Fibroblast of upper back skin (primary cell): ENCODE measurements at places on chromosomes 7 and 10.

DNA sequence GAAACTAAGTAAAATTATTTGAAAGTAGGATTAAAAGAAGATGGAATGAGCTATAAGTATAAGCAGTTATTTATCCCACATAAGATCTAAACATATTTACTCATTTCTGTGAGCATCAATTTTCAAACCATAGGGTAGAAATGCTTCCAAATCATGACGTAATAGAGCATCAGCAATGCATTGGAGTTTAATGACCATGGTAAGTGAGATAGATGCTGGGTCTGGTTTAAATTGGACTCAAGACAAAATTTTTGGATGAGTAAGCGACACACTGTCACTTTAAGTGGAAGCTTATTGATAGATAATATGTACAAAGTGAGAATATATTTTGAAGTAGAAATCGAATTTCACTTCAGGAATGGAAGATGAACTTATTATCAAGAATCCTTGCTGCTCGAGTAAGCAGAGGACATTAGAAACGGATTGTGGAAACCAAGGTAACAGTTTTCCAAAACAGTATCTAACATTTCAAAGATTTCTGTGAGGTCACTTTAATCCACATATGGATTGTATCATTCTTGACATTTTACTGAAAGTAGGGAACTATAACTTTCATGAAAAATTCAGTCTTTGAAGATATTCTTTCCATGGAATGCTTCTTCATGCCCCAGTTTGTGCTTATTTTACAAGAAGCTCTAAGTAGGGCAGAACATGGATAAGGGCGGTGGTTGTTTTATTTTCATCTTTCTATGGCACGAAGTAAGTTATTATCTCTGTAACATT, 85.8 kb downstream of the AGMO start:
- peak; percentile 21 for DNase-seq

DNA sequence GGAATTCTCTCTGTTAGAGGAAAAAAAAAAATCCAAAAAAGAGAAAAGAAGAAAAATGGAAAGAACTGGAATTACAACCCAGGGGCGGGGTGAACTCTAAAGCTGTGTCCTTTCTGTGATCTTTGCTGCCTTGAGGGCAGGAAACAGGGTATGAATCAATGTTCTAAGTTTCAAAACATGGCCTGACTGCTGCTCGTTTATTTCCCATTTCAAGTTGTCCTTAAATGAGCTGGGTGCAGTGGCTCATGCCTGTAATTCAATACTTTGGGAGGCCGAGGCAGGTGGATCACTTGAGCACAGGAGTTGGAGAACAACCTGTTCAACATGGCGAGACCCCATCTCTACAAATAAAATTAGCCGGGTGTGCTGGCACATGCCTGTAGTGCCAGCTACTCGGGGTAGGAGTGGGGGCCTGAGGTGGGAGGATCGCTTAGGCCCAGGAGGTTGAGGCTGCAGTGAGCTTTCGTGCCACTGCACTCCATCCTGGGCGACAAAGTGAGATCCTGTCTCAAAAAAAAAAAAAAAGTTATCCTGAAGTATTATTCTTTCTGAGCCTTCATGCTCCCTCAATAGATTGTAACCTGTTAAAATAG, 24.7 kb upstream of the TFAM start:
- DNase-seq = no peak

DNA sequence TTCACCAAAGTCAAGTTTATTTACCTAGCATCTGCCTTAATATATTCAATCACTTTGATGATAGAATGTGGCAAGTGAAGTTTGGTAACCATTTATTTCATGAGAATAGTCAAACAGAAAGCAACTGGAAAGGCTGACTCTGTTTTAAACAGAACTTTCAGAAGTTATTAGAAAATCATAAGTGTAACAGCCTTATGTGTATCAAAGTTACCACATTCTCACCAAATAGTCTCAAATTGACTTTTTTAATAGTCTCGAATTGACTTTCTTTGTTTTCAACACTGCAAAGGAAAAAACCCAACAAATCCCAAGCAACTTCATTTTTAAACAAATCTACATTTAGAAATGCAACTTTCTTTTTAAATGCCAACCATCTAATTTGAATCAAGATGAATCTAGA, 29.5 kb downstream of the NAMPT start:
- DNase-seq = no peak

GRCh38 chr10:89782470-89782869, 81.1 kb downstream of the KIF20B start:
- no peak for DNase-seq

- no peak for DNase-seq
These were observed 55.2 kb downstream of the MAGI2 start for GRCh38 chr7:79398138-79398749.

DNA sequence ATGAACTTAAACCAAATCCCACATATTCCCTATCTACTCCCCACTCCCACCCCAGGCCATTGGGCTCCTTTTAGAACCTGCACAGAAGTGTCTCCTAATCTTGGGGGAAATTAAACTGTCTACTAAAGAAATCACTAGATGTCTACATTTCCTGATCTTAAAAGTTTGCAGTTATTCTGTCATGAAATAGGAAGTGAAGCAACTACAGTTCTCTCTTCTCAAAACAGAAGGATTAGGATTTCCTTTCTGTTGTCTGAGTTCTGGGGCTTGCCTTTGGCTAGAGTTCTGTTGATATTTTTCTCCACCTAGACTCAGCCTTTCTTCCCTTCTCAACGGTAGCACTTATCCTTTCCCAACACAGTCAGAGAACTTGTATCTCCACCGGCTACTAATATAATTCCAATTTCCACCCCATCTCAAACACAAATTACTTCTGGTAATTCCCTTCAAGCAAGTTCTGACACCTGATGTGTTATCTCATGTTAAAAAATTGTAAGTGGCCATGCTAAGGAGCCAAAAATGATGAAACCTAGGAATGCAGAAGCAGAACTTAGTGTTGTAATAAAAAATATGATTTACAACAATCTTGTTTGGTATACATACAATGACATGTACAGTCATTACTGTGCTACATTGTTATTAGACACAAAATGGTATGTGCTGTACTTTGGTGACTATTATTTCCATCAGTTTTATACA, 12.1 kb downstream of the OR9A4 start:
- DNase-seq = no peak

DNA sequence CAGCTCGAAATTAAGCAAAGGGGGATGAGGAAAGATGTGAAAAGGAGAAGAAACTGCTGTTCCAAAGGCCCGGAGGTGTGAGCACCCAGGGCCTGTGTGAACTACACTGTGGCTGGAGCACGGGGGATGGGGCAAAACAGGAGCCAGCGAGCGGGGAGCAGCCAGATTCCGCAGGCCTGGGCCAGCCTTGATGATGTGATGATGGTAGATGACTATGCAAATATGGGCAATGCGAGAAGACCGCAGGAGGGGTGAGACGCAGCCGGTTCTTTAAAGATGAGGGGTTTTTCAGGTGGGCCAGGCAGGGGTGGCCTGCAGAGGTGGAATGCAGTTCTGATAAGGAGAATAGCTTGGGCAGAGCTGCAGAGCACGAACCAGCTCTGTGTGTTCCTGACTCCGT, 61.5 kb downstream of the LANCL2 start:
- DNase-seq = no peak
